Mammary epithelial cell (primary cell): ENCODE measurements at places on chromosomes 7 and 10.
A peak's percentile ranks its signal among the peaks of the same experiment; 100 is the strongest.

- DNase-seq, result no peak
Observed at GRCh38 chr10:124213899-124214510, 120.6 kb upstream of the CHST15 start.

- DNase-seq, result no peak
Observed at GRCh38 chr7:31044529-31044928, 7.6 kb upstream of the ADCYAP1R1 start.

GRCh38 chr7:128799451-128799850 lies 7.7 kb downstream of the CCDC136 start:
- no peak for DNase-seq

- DNase-seq, result no peak
Observed at GRCh38 chr7:155724327-155725005, 80.0 kb downstream of the RBM33 start.

DNA sequence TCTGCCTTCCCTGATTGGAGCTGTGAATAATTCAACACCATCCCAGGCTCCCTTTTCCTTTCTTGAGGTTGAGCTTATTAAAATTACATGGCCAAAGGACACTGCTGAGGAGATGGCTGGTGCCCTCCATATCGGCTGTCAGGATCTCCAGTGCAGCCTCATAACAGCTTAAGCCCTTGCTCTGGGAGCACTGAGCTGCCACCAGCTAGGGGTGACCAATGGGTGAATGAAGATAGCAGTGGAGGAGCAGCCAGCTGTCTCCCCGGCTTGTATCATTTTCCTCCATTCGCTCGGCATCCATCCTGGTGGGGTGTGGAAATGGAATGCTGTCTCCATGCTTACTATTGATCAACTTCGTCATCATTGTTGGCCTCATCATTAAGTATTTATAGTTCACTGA lies 154.6 kb downstream of the TMEM178B start:
- no peak for DNase-seq

DNA sequence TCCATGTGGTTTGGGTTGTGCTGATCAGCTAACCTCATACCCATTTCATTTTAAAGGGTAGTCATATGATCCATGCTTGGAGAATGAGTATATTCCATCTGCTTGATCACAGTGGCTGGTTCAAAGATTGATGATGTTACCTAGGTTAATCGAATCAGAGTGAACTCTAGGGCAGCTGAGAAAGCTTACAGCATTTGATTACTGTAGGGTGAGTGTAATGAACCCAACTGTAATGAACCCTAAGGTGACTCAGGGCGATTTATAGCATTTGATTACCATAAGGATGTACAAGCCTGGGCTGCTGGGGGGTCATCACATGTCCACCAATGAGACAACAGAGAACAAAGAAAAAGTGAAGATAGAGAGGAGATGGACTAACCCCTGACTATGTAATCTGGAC lies 523.1 kb downstream of the ADRA2A start:
- no peak for DNase-seq

GRCh38 chr7:132177708-132178401 lies 398.4 kb downstream of the PLXNA4 start:
- DNase-seq, result no peak

GRCh38 chr7:106520962-106521514 lies 139.9 kb downstream of the CCDC71L start:
- DNase-seq, result peak; percentile 19

DNA sequence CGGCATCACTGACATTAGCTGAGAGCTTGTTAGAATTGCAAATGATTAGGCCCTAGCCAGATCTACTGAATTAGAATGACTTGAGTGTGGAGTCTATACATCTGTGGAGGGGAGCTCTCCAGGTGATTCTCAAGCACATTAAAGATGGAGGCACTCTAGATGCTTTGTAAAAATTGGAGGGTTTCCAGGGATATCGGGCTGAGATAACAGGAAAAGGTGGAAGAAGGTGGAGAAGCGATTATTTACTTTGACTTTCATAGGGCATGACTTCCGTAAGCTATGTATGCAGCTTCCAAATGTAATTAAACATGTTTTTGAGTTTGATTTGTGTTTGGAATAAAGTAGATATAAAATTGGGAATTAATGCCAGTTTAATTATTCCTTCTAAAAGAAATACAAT lies 235.0 kb upstream of the PTN start:
- no peak for DNase-seq

GRCh38 chr7:22672846-22673680 lies 53.9 kb upstream of the IL6 start:
- DNase-seq, result no peak

DNA sequence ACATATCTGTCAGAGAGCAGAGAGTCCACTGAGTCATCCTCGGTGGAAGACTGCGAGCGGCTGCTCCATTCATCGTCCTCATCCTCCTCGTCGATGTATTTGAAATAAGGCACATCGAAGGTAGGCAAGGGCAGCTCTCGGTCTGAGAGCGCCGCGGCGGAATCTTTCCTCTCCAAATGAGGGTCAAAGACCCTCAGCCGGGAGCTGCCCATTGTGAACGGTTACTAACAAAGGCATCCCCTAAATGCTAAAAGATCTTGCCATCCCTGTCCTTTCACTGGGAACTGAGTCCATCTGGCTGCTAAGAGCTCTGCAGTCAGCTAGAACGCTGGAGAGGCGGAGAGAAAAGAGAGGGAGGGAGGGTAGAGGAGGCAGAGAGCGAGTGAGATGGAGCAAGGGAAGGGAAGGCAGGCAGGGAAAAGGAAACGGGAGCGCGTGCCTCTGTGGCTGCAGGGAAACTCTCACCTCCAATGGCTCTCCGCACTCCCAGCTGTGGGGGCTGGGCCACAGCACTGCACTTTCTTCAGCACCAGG lies 163.4 kb downstream of the RAPGEF5 start:
- no peak for DNase-seq

- no peak for DNase-seq
Observed at GRCh38 chr7:4797858-4798705, 22.7 kb downstream of the AP5Z1 start.

DNA sequence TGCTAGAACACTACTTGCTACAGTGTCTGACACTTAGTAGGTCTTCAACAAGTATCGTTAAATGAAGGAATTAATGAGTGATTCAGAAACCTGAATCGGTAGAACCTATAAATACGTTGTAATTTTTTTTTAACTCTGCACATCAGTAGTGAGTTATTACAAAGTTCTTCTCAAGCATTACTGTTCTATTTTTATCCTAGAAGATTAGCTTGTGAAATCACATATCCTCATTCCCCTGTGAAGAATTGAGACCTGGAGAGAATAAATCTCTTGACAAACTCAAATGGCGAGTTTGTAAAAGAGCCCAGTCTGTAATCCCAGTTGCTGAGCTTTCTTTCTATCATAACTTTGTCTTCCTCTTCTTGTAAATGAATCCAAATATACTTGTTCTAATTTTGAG lies 34.7 kb downstream of the HYAL4 start:
- no peak for DNase-seq
